ENCODE measurements at places on chromosomes 6 and 20. TPM values are rescaled to one million over a fixed set of nuclear protein-coding genes. Genes with fewer than 3 reads are reported as not detected.
A peak's percentile ranks its signal among the peaks of the same experiment; 100 is the strongest.

DNA sequence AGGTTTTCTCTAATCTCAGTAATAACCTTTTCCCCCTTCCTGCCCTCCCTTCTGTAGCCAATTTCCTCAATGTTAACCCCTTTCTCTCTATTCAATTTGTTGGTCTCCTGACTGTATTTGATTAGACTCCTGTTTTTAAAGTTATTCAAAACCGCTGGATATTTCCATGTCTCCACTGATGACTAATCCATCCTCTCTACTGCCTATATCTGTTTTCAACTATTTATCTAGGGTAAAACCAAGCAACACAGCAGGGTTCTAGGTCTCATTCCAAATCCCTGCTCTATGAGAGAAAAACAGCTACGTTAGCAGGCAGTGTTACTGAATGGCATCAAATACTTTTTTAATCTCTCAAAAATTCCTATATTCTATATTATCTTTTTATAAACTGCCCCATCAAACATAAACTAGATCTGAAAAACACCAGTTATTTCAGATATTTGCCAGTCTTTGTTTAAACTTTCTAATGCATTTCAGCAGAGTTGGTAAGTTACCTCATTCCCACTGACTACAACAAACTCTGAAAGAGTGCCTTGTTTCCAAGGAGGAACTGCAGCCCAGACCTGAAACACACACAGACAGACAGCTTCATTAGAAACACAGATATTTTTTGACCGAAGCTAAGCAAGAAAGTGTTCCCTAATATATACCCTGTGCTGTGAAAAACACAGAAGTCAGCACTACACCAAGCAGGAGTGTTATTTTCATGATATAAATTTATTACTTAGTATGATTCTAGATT is 8.2 kb downstream of the RTN4IP1 start:
- peak; percentile 66 for DNase-seq

DNA sequence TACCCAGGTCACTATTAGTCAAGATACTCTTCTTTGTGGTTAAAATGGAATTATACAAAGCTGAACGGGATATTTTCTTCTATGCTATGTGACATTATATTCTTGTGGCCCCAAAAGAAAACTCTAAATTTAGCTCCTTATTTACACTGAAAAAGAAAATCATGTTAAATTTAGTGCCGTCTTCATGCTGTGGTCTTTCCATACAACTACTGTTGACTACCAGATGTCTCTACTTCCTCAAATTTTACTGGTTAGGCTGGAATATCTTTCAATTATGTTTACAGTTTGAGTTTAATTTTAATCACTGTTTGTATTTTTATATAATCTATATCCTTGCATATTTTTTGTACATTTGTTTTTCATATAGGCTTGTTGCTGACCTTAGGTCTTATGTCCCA is 95.6 kb upstream of the FOXO3 start:
- no peak for DNase-seq

DNA sequence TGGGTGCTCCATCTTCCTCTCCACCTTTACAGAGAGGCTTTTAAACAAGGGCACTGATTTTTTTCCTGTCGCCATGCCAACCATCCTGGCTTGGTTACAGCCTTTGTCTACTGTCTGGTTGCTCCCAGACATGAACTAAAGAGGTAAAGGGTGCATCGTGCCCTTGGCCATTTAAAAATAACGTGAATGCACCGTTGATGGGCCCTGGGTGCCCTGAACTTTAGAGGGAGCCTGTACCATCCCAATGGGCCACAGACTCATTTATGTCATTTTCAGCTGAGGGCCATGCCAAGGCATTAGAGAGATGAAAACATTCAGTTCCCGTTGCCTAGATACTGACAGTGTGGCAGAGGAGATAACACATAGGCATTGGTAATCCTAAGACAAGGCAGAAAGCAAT is 23.3 kb downstream of the TMC2 start:
- DNase-seq, result peak; percentile 41

Gene KCTD20
- total RNA-seq, result 127 TPM

DNA sequence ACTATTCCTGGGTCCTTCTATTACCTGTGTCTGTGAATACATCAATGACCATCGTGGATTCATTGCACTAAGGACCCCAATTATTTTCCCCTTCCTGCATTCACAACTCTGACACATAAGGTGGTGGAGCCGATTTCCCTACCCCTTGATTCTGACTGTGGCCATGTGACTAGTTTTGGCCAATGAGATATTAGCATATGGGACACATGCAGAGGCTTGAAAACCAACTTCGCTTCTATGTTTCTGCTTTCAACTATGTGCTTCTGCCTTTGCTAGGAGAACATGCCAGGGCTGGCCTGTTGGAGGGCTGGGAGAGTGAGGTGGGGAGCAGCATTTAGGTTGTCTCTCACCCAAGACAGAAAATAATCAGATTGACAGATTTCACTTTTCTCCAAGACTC is 483.1 kb upstream of the JAG1 start:
- DNase-seq, result no peak

Gene TTK
- total RNA-seq, result 8.5 TPM

DNA sequence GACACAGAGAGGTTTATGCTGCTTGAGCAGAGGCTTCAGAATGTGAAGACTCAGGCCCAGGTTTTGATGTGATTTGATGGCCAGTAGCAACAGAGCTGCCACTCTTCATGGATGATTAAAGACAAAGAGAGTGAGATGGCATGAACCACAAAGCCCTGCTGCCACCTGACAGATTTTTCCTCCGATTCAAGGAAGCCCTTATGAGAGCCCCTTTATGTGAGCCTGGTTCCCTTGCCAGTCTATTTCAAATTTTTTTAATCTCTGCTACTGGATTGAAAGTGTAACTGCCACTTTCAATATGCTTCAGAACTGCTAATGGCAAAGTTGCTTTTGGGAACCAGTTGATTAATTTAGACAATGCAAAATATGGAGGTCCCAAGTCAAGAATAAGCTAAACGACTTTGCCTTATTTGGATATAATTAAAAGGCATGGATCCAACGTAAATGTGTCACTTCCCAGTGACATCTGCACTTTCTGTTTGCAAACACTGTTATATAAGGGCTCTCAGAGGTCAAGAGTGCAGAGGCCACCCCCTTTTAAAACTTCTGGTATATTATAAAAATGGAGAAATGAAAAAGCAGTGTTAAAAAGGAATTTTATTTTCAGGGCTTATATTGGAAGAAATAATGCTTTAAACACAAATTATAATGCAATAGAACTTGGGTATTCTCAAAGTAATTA is 238.9 kb upstream of the FLRT3 start:
- no peak for DNase-seq

DNA sequence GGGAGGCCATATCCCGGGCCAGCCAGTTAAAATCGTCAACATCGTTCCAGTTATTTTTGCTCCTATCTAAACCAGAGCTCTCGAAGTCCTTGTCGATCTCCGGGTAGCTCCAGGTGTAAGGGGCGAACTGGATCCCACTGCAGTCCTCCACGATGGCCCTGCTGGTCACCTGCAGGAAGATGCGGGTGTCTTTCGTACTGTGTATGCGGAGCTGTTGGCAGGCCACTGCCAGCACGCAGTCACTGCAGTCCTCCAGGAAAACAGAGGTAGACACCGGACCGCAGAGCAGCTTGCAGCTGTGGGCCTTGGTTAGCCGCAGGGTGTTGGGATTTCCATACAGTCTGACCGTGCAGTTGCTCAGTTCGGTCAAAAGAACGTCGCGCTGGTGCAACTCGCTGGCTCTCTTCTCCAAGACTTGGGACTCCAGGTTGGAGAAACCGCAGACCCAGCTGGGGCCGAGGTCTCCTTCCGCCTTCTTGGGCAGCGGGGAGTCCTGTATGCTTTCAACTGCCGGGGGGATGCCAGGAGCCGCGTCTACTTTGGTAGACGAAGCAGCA is 742 bp downstream of the TBCC start:
- peak; percentile 38 for DNase-seq

DNA sequence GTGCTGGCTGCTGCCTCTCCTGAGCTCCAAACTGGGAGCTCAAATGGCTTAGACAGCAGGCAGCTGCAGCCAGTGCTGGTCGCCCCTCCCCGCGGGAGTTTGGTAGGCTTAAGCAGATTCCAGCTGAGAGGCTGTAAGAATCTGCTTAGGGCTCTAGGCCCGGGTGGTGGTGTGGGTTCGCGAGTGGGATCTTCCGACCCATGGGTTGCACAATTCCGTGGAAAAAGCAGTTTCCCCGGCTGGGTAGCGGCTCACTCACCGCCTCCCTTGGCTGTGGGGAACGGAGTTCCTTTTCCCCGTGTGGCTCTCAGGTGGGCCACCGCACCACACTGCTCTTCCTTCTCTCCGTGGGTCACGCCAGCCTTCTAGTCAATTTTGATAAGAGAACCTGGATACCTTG is 232.5 kb downstream of the PKHD1 start:
- DNase-seq, result no peak

GRCh38 chr20:10240655-10241054 is 22.0 kb downstream of the SNAP25 start:
- no peak for DNase-seq

GRCh38 chr6:33813990-33814985 is 10.5 kb upstream of the MLN start:
- no peak for DNase-seq

DNA sequence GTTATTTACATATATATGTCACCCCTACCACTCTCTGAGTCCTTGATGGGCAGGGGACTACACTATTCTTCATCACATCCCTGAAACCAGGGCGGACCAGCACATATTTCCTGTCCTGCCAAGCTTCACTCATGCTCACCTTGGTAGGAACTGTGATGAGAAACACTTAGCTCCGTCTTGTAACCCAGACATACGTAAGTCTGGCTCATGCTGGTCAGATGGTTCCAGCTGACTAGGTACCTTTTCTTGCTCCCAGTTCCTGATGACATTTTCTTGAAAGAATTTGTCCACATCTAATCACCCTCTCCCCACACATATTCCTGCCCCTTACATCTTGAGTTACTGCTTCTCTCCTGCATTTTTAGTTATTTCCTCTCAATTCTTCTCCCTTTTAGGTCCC is 122.2 kb upstream of the MYLIP start:
- no peak for DNase-seq

Gene GCM1
- total RNA-seq, result not detected

- DNase-seq, result peak; percentile 72
These were observed 2.6 kb downstream of the ASF1A start for GRCh38 chr6:118896339-118897136.

DNA sequence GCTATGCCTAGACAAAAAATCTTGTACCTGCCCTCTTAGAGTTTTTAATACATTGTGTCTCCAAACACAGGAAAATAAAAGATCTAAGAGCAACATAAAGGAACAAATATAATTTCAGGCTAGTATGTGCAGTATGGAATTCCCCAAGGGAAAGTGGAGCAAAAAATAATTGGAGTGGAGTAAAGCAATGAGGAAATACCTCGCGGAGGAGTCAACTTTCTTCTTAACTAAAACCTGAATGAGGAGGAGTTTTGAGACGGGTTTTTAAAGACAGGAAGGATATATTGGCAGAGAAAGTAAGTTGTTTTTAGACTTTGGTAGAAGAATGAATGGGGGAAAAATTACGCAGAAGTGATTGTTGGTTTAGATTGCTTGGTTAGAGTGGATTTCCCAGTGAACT is 14.0 kb downstream of the HIVEP1 start:
- DNase-seq, result peak; percentile 41

Gene LPA
- total RNA-seq, result not detected

GRCh38 chr20:52799130-52799529 is 173.0 kb upstream of the TSHZ2 start:
- no peak for DNase-seq

DNA sequence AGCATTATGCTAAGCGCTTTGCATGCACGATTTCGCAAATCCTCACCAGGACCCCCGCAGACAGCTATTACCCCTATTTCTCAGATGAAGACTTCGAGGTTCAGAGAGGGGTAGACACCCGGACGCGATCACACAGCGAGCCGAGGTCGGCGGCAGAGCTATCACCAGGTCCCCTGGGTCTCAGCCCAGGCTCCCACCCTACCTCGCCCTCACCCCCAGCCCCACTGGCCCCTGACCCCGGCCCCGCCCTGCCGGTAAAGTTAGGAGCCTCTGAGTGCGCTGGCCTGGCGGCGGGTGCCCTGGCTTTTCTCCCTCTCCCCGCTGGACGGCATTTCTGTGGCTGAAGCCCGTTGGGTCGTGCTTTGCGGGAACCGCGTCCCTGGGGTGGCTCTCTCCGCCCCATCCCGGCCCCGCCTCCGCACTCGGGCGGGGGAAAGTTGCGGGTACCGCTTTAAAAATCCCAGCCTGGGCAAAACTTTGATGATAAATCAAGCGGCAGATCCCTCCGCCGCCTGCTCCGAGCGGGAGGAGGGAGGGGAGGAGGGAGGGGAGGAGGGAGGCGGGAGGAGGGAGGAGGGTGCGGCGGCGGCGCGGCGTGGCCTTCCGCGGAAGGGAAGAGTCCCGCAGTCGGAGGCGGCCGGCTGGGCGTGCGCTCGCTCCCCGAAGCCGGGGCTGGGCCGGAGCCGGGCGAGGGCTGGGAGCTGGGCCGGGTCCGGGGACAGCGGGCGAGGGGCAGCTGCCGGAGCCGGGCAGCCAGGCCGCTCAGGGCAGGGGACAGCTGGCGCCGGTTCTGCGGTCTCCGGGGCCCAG is at the start of gene VSTM2L:
Gene VSTM2L (plus strand): TSS at position 624 of the 810 bp plus-strand sequence. CDS start 224 bp downstream, outside the sequence.
- peak; percentile 42 for DNase-seq

DNA sequence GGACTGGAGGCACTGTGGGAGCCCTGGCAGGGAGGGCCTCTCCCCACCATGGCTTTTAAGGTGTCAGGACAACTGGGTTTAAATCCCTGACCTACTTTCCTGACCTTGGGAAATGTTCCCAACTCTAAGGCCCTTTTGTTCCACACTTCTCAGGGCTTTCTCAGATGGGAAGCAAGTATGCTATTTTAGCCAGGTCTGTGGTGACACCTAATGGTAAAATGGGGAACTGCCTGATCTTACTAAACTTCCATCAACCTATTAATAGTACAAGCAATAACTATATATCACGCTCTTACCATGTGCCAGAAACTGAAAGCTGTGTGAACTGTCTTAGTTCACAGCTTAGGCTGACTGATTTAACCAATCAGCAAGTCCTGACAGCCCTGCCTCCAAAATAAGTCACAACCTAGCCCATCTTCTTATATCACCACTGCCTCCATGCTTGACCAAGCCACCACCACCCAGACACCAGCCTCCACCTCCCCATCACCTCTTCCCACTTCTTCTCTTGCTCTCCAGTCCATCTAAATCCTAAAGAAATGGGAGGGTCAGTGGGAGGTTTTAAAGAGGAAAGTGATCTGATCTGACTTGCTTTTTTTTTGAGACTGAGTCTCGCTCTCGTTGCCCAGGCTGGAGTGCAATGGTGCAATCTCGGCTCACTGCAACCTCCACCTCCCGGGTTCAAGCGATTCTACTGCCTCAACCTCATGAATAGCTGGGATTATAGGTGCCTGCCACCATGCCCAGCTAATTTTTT is 6.9 kb upstream of the BLCAP start:
- DNase-seq, result peak; percentile 90

Gene ARMH2
- not detected for total RNA-seq

DNA sequence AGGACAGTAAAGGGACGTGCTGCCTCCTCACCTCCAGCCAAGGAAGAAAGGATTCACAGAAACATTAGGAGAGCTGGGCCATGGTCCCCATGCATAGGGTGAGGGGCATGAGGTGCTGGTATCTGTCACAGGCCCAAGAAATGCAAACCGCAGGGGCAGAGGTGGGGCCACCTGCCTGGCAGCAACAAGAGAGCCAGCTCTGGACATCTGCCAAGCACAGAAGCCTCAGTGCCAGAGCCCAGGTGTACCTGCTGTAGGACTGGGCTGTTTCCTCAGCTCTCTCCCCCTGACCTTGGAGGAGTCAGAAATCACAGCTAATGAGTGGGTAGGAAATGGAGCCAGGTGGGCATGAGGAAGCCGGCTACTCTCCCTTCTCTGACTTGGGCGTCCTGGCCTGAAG is 45.3 kb downstream of the SLC2A12 start:
- no peak for DNase-seq

Measured in dermis blood vessel endothelial cell (primary cell).